ENCODE measurements at places on chromosomes 4 and X.

DNA sequence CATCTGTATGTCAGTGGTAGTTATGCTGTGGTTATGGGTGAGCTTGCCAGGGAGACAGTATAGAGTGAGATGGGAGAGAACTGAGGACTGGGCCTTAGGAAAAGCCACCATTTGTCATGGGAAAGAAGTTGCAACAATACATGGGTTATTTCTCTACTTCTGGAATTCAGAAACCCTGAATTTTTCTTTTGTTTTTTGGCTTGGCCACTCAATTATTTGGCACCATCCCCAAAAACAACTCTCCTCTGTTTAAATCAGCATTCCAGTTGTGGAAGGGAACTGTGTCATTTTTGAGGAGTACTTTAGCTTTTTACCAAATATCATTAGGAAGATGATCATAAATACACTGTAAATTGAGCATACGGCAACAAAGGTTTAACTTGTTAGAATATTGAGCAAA is 41.1 kb upstream of the ACSL4 start:
- no peak for DNase-seq

DNA sequence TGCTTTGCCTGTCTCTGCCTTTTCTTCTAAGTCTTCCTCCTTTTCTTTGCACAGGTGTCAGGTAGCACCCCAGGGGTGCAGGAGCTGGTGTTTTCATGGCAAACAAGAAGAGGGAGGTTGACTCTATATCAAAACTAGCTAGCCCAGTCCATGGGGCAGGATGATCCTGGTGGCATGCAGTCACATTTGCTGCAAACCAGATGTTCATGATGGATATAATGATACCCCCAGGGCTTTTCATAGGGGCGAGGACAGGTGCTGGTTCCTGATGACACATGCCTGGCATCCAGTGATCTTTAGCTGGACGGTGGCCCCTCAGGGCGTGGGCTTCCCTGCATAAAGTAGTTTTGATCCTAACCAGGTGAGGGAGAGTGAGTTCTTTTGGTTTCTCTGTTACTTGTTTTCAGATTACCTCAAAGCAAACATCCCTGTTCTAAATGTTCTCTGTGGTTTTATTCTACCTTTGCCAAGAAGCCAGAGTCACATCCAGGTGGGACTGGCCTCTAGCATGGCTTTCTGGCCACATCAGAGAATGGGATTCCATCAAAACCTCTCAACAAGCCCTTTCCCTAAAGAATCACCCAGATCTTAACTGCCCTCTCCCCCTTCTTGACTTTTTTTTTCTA is 11.2 kb upstream of the UBA6 start:
- DNase-seq, result no peak

DNA sequence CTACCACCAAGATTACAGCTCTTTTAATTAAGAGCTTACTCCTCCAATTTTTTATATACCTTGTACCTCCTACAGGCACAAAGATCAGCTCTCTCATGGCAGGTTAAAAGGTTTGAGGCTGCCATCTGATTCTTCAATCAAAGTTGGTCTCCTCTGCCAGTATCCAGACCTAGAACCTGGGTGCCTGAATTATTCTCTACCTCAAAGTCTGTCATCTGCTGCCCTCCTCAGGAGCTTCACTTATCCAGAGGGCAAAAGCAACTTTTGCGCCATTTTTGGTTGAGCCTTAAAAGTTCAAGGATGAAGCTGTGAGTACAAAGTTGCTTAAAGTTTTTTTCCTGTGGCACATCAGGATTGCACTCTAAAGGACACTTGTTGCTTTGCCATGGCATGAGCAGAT is 343.7 kb upstream of the PPP1R2C start:
- no peak for DNase-seq

DNA sequence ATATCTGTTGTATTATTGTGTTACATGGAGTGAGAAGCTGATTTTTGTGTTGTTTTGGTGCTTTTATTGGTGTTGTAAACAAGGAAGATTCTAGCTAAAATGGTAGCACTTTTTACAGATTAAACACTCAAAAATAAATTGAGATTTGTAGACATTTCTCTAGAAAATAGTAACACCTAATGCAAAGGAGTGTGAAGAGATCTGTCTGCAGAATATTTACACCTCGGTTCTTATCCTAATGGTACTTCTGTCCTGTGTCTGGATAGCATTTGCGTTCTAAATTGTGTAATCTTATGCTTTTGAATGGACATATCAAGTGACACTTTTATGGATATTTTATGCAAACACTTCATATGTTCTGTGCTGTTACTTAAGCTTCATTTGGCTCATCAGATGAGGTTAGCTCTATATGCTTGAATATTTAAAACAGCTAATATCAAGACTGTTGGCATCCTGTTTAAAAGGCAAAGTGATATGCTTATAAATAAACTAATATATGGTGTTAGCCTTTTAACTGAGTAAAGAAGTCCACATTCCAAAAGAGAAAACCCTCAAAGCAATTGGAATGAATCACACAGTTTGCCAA is 6.0 kb downstream of the PCDH7 start:
- DNase-seq, result no peak

DNA sequence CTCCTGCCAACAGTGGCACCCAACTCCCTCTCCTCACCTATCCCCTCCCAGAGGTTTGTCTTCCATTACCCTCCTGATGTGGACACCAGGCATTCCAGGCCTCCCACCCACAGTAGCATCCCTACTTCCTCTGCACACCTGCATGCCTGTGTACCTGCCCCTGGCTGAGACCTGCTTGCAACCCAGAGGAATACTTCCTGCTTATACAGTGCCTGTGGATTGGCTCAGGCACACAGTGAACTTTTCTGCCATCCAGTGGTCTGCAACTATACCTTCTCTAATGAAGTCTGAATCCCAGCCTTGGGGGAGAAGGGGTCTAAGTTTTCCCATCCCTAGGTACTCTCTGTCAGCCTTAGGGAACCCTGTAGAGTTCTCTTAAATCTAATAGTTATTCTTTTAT is 169.9 kb downstream of the IQCM start:
- DNase-seq, result no peak

DNA sequence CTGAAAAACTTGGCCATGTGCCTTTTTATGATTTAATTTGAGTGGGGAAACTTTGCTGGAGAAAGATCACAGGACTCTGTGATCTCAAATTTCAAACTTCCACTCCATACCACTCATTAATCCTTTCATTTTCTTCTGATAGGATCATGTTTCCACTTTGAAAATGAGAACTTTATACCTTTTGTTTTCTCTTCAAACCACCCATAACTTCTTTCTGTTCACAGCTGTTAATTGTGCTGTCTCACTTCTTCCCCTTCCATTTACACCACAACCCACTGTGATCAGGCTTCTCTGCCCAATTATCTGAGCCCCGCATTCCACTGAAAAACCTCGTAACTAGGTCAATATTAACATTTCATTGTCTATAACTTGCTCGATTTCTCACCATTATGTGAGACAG is 47.0 kb upstream of the ARSJ start:
- DNase-seq, result no peak

DNA sequence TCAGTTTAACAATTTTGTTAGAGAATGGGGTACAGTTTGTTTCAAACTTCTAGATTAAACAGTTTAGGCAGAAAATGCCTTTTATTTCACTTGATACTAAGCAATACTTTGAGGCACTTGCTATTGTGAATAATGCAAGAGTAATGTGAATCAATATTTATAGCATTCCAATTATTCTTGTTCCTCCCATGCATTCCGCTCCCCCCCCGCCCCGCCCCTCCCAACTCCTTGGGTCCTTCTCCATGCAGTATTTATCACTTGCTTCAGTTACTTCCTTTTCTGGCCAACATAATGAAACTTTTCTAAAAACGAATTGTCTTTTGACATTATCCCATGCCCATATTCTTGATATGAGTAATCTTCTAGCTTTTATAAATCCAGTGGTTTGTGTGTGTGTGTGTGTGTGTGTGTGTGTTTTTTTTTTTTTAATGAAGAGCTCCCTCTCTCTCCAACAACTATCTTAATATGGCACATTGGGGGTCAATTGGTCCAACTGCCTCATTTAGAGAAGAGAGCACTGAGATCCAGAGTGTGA is 1.6 kb downstream of the BANK1 start:
- no peak for DNase-seq

DNA sequence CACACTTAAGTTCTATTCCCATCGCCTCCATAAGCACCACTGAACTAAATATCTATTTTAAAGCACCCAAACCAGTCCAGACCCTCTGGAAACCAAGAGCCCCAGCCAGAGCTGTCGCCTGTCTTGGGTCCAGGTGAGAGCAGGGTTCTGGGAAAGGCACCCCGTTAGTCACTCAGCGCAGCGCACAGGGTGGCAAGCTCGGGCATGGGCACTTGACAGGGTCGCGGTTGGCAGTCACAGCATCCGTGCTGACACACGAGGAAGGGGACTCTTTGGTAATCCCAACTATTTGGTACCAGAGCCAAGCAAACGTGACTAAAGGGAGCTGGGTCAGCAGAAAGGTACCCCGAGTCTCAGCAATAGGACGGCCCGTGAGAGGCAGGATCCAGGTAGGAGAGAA is 24.3 kb upstream of the ETNPPL start:
- no peak for DNase-seq

GRCh38 chrX:153905481-153906095 is 1.1 kb downstream of the AVPR2 start:
- no peak for DNase-seq

DNA sequence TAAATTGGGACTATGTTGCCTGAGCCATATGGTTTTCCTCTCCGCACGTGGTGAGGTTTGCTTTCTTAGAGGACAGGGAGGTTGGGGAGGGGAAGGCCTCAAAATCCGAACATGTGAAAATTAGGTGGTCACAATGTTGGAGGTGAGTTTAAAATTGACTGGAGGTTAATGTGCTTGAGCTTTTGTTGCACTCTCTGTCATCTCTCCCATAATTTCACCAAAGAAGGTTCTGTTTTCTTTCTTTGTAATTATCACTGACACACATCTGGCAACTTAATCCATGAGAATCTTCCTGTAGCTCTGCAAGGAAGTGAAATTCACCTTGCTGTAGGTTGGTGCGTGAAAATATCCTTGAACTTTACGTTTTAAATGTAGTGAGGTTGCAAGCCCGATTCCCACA is 225.5 kb downstream of the PDGFC start:
- no peak for DNase-seq

DNA sequence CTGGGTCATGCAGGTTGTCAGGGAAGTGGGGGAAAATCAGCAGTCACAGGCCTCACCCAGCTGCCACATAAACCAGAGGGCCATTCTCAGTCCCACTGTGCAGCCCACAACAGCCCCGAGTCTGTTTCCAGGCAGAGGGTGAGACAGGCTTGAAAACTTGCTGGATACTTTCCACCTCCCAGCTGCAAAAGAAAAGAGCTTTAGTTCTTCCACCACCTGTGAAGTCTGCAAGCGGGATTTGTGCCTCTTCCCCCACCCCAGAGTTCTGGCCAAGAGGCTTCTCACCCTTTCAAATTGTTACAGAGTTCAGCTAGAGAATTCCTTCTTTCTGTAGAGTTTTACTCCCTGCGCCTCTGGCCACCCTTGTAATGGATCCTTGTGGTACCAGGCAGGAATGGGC is 115.5 kb upstream of the ZDHHC15 start:
- DNase-seq, result no peak

DNA sequence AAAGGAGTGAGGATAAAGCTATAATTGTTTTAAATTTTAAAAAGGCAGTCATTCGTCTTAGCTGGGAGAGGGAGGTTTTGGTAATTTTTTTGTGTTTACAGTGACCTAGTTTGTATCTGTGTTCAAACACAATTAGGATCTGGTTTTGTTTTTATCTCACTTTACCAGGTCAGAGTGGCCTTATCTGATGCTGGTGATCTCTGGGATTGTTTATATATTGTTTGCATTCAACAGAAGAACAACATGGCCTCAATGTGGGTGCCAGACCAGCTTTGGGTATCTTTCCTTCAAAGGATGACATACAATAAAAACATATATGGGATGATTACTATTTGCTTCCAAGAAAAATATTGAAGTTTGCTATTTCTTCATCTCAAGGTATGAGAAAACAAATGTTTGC is 272.2 kb upstream of the UGT8 start:
- no peak for DNase-seq

GRCh38 chr4:6953751-6954380 is 44.2 kb downstream of the TBC1D14 start:
- DNase-seq, result no peak

DNA sequence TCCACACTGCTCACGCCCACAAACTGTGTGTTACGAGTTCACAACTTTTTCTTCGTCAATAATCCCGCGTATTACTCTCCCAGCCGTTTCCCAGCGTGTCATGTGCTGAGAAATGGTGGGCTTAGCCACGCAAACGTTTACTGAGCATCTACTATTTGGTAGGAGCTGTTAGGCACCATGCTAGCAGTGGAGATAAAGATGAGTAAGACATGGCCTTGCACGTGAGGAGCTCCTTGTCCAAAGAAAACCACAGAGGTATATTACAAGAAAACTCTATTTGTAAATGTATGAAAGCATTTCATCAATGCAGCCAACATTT is 821 bp upstream of the TMEM128 start:
- DNase-seq, result no peak

DNA sequence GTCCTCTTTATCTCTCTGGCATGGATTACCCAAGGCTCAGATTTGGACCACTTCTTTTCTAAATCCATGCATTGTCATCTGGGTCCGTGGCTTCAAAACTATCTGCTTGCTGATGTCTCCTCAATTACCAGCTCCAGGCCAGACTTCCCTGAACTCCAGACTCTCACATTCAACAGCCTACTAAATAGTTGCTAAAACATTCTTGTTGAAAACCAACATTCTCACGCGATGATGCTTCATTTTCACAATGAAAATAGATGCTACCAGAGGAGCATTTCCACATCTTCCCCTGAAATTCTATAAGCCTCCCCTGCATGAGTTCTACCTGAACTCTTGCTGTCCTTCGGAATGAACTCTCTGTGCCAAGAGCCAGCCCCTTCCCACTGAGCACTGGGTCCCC is 5.2 kb upstream of the TLR6 start:
- DNase-seq, result no peak

DNA sequence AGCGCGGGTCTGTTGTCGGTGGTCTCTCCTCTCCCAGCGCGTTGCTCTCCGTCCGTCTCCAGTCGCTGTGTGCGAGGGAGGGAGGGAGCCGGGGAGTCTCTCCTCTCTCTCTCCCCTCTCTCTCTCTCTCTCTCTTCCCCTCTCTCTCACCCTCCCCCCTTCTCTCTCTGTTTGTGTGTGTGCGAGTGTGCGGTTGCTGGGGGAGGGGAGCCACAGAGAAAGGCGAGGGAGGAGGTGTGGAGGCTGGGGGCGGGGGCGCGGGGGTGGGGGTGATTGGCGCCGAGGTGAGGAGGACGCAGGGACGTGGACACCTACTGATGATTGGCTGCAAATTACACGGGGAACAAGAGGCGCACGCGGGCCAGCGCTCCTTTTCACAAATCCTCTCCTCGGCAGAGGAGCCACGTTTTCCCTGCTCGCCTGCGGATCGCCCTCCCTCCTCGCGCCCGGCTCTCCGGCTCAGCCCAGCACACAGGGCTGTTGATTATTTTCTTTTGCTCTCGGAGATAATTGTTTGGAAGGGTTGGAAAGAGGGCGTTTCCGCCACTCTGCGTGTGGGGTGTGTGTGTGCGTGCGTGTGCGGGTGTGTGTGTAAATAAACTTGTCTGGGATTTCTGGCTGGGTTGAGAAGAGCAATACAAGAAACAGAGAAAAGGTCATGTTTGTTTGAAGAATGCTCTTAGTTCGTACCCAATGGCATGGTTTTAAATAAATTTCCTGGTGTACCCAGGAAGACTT is at the start of gene CXXC4:
Gene CXXC4, minus strand, starts transcription at position 73 of the 738 bp plus-strand sequence. CDS start 3,092 bp downstream, outside the sequence.
- DNase-seq, result no peak

- DNase-seq, result no peak
These were observed 1.5 kb downstream of the SMIM14 start for GRCh38 chr4:39637221-39637585.
